ENCODE measurements at places on chromosomes 13 and 19.

- no peak for DNase-seq
Measured at GRCh38 chr19:1699386-1699785, 47.0 kb upstream of the TCF3 start.

- DNase-seq: no peak
Measured at GRCh38 chr19:54319049-54319448, 6.1 kb upstream of the LILRA5 start.

- DNase-seq: no peak
Measured at GRCh38 chr19:5017235-5017634, 48.3 kb downstream of the KDM4B start.

GRCh38 chr13:87941226-87941625 is 270.1 kb downstream of the SLITRK5 start:
- no peak for DNase-seq

DNA sequence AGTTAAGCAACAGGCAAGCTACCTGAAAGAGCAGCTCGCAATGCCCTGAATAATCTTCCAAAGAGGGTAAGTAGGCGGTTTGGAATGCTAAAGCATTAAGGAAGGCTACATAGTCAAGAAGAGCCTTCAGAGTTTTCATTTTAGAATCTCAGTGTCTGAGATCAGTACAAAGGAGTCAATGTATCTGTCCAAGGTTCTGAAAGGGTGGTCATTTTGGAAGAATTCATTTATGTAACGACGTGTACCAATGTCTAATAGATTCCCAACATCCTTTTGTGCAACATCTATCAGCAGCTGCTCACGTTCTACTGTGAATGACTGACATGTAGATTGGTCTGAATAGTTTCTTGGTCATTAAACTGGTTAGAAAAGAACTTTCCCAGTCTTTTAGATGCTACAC is 15.2 kb downstream of the ZNF665 start:
- DNase-seq: no peak

DNA sequence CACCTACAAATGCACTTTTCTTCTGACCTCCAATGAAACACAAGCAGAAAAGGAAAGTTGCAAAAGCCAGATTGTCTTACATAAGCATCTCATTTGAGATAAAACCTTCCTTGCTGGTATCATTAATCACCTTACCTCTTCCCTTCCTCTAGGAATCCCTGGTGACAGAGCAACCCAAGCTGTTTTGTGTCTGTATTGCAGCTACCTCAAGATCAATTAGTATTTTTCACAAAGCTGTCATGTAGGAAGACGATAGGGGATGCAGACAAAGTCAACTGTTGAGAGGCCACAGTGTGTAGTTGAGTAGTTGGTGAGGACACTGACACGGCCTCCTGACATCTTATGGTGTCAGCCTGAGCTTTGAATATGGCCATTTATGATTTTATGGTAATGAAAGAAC is 339.1 kb upstream of the SLC10A2 start:
- no peak for DNase-seq

DNA sequence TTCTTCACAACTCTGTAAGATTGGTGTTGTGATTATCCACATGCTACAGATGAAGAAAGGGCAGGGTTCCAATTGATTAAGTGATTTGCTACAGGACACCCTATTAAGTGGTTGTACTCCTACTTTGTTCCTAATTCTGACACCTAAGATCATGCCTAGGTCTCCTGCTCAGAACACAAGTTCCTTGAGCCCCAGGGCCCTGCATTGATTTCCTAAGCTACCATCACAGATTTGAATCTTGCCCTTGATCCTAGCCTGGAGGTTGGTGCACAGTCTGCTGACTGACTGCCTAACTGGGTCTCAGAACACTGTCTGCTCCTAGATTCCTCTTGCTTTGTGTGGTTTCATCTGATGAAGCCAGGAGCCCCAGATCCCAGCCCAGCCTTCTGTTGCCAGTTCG is 19.6 kb upstream of the WDFY2 start:
- no peak for DNase-seq

- DNase-seq: no peak
Measured at GRCh38 chr13:104310861-104311260, 1244.6 kb upstream of the SLC10A2 start.

- peak; percentile 79 for DNase-seq
Measured at GRCh38 chr19:18418483-18419194, 559 bp upstream of the SSBP4 start.

GRCh38 chr13:31334994-31335557 is 135.3 kb downstream of the B3GLCT start:
- DNase-seq: no peak

DNA sequence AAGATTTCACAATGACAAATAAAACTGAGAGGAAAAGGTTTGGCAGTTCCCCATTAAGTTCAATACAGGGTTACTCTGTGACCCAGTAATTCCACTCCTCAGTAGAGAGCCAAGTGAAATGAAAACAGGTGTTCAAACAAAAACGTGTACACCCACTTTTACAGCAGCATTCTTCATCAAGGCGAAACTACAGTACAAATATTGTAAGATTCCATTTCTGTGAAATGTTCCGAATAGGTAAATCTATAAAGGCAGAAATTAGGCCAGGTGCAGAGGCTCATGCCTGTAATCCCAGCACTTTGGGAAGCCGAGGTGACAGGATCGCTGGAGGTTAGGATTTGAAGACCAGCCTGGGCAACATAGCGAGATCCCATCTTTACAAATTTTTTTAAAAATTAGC is 8.9 kb upstream of the GDF15 start:
- DNase-seq: no peak

DNA sequence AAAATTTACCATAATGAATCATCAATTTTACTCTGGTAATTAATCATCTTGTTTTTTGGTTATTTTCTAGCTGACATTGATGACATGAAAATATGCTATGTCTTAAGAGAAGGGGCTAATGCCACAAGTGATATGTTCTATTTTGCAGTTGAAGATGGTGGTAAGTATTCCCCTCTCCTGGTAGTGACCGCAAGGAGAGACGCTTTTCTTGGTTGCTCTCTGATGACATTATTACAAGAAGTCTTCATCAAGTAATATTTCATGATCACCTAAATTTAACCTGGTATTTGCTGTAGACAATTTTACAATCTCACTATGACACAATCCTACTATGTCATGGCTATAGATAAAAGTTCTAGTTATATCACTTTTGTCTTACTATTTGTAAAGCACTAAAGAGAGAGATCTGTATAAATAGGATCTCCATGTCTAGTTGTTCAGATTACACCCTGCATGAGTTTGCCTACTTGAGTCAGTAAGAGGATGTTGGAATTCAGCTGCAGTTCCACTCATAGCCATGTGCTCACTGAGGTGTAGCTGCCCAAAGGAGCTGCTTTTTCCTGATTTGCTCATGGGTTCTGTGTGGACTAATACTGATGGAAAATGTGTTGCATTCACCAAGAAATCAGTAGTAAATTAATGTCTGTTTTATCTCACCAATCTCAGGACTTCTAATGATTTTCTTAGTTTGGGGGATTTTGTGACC is 10.9 kb downstream of the FREM2 start:
- DNase-seq: no peak

DNA sequence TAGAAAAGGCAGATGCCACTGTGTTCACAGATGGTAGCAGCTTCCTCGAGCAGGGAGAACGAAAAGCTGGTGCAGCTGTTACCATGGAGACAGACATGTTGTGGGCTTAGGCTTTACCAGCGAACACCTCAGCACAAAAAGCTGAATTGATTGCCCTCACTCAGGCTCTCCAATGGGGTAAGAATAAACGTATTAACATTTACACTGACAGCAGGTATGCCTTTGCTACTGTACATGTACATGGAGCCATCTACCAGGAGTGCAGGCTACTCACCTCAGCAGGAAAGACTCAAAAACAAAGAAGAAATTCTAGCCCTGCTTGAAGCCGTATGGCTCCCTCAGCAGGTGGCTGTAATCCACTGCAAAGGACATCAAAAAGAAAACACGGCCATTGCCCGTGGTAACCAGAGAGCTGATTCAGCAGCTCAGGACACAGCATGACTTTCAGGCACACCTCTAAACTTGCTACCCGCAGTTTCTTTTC is 197.7 kb downstream of the ZNF737 start:
- DNase-seq: no peak

DNA sequence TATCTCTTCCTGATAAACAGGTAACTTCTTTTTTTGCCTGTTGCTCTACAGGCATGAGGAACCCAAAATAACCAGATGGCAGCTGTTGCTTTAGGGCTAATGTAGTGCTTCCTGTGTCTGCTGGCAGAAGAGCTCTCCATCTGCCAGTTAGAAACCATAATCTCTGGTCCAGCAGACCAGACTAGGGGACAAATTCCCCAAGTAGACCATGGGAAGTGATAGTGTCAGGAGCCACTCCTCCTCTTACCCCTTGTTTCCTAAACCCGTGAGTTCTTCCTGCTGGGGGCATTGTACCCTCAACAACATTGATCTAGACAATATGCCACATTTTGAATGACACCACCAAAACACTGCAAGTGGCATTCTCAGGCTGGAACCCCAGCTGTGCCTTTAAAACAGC is 135.9 kb downstream of the DLEU7 start:
- DNase-seq: no peak

DNA sequence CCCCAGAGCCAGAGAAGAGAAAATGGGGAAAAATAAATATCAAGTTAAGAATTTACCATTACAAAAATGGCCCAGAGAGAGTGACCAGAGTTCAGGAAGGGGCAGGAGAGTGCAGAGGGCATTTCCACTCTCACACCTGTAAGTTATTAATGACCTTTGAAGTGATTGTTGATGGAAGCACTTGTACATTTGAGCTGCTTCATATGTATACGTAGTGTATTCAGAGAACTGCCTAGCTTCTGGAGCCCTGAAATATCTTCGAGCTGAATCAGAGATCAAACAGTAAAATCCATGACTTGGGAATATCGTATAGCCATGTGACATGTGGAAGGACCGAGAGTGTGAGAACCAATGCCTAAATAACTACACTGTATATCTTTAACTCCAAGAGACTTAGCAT is 49.2 kb upstream of the PCCA start:
- DNase-seq: no peak

All from activated effector memory CD4-positive, alpha-beta T cell treated with anti-CD3 and anti-CD28 coated beads, Interleukin-2, amount 50 U/mL, for 16 hours (primary cell).